ENCODE measurements at places on chromosomes 13 and 19.

DNA sequence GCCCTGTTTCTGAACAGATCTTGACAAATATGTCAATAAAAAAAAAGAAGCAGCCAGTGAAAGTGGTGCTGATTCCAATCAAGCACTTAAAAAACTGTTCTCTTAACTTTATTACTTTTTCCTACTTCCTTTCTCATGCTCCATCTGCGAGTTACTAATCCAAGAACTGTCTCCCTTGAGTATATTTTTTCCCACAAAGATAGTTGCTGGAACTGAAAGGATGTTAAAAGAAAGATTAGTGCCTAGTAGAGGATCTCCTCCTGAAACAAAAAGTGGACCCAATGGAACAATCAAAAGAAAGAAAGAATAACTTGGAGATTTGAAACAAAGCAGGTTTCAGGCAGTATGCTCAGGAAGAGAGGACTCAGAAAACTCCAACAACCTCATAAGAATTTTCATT lies 1034.8 kb downstream of the PCDH17 start:
- no peak for DNase-seq

DNA sequence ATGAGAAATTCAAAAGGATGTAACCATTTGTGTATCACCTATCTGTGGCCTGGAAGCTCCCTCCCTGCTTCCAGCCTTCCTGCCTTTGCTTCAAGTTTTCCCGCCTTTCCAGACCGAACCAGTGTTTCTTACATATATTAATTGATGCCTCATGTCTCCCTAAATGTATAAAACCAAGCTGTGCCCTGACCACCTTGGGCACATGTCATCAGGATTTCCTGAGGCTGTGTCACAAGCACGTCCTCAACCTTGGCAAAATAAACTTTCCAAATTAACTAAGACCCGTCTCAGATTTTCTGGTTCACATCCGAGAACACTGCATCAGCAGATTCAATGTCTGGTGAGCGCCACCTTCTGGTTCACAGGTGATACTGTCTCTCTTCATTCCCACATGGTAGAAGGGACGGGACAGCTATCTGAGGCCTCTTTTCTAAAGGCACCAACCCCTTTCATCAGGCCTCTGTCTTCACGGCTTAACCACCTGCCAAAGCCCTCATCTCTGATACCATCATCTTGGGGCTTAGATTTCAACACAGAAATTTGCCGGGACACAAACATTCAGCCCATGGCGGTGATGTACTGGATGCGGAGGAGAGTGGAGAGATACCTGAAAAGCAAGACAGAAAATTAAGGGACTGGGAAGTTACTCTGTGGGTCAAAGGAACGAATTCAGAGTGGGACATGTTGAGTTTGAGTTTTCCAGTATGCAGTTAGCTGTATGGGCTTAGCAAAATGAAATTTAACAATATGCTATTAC lies 58.7 kb upstream of the PABPC3 start:
- DNase-seq: no peak

DNA sequence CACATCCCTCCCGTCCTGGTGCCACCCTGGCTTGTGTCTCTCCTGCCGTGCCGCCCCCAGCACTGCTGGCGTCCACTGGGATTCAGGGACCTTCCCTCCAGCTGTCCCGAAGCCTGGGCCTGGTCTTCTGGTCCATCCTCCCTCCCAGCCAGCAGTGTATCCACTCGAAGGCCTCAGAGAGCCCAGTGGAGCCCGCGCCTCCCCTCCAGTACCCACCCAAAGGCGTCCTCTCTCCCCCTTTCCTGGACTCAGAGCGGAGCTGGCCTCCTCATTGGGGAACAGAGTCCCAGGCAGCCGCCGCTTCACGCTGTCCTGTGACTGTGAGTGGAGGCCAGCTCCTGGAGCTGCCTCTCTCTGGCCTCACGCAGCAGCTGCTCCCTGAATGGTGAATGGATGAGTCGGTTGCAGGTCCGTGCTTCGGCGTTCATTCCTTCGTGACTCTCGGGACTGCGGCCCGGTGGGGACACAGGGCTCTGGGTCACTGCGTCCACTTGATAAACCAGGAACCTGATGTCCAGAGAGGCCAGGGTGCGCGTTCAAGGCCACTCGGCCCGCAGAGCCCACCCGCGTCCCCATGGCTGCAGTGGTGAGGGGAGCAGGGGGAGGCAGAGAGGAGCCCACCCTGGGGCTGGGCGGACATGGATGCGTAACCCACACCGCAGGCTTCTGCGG lies 12.1 kb downstream of the ONECUT3 start:
- no peak for DNase-seq

DNA sequence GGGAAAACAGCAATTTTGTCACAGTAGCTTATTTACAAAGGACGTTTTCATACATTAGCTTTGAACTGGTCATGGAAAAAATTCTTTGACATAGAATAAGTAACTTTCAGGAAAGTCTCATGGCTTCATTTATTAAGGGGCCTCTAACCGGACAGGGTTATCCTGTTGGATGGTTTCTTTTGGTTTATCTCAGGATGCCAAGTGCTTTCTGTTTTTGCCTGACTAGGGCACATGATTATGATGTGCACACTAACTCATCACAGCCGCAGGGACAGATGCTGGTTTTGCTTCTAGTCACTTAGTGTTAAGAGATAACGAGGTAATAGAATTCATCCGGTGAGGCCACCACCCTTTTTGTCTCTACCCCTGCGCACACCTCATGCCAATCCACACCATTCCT lies 53.0 kb downstream of the TGDS start:
- no peak for DNase-seq

- no peak for DNase-seq
Observed at GRCh38 chr19:459724-460511, 915 bp downstream of the SHC2 start.

- DNase-seq: no peak
Observed at GRCh38 chr13:97429681-97430081, 4.3 kb upstream of the RAP2A start.

DNA sequence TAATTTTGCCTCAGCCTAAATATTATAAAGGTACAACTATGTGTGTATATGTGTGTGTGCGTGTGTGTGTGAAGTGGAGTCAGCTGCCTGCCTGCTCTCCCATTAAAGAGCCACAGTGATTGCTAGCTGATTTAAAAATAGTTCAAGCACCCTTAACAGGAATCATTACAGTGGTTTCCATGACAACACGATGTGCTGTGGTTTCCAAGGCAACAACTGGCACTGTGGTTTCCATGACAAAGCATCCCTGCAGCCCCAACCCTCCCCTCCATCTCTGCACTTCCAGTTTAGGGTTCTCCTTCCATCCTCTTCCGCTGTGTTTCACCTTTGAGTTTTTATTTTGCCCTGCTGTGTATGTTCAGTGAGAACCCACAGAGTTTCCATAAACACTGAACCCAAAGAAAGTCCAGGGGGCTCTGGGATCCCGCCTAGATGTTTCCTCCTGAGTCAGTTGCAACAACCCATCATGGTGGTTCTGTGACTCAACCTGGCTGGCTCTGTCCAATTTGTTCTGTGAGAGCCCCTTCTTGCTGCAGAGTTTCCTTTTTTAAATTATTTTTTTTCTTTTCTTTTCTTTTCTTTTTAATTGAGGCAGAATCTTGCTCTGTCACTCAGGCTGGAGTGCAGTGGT lies 7.1 kb upstream of the PNMA8A start:
- no peak for DNase-seq

- no peak for DNase-seq
Observed at GRCh38 chr13:48163061-48163460, 68.2 kb upstream of the MED4 start.

- no peak for DNase-seq
Observed at GRCh38 chr19:51319649-51320279, 8.3 kb downstream of the IGLON5 start.

- no peak for DNase-seq
Observed at GRCh38 chr19:44260343-44260681, 626 bp downstream of the ZNF233 start.

DNA sequence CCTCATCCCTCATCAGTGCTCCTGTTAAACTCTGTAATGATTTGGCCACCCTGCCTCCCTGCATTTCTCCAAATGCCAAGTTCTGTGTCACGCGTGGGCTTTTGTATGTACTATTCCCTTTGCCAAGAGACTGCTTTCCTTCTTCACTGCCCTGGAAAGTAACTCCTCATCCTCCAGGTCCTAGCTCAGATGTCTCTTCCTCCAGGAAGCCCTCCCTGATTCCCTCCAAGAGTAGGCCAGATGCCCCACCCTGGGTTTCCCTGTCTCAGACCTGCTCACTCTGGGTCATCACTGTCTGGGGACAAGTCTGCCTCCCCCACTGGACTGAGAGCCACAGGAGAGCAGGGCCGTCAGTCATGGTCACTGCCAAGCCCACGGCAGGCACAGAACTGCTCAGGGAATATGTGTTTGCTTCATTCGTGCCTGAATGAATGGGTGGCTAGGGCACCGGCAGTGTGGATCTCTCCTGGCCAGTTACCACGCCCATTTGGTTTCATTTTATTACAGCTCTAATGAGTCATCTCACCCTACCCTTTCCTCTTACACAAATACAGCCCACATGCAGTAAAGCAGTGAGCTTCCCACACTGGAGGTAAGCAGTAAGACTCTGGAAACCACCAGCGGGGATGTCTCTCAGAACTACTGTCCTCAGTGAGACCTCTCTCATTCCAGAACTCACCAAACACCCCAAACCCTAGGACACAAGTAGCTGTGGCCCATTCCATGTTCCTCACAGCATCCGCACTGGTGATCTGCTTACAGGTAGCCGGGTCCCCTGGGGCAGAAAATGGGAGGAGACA lies 12.1 kb upstream of the GPR4 start:
- DNase-seq: no peak

GRCh38 chr19:15442142-15442920 lies 7.4 kb downstream of the WIZ start:
- no peak for DNase-seq

GRCh38 chr19:4662812-4663211 lies 7.3 kb downstream of the MYDGF start:
- no peak for DNase-seq

DNA sequence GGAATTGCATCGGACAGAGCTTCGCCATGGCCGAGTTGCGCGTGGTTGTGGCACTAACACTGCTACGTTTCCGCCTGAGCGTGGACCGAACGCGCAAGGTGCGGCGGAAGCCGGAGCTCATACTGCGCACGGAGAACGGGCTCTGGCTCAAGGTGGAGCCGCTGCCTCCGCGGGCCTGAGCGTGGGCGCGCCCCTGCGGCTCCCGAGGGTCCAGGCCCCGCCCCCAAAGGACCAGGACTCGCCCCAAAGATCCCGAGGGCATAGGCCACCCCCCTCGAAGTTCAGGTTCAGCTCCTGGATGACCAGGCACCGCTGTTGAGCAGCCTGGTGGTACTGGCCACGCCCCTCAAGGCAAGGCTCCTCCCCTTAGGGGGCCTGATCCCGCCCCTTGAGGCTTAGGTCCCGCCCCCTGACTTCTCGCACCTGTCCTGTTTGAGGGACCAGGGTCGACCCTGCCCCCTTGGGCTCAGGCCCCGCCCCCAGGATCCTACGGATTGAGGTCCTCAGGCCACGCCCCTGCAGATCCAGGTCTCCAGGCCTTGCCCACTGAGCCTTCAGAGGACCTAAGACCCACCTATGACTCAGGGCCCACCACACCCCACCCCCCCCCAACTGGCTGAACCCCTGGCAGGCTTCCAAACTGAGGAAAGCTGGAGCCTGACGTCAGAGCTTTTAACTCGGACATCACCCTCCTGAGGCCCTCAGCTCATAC lies 43.1 kb downstream of the CYP4F22 start:
- DNase-seq: no peak

- DNase-seq: no peak
Observed at GRCh38 chr19:47229676-47230053, 1.3 kb downstream of the BBC3 start.

DNA sequence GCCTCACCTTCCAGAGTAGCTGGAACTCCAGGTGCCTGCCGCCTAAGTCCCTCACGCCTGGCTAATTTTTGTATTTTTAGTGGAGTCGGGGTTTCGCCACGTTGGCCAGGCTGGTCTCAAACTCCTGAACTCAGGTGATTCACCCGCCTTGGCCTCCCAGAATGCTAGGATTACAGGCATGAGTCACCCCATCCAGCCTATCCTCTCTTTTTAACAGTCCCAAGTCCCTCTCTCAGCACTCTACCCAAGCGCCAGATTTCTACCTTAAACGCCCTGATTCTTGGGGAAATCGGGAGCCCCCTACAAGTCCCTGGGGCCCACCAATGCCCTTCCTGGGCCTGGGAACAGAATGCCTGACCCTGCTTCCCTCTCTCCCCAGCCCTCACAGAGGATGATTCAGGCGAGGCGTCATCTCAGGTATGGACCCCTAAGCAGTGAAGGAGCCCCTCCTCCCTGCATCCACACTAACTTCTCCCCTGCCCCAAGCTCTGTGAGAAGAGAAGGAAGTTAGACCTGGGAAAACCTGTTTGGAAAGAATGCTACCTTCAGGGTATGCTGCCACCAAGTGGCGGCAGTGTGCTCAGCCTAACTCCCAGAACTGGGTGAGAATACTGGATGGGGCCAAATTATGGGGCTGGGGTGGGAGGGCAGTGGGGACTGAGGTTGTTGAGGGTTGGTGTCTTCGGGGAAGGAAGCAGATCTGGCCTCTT lies 20.8 kb upstream of the EBI3 start:
- no peak for DNase-seq

- no peak for DNase-seq
Observed at GRCh38 chr13:110250258-110250891, 56.6 kb downstream of the COL4A1 start.

GRCh38 chr13:77423296-77423695 lies 96.4 kb upstream of the MYCBP2 start:
- no peak for DNase-seq

GRCh38 chr13:21435687-21436151 lies 23.4 kb downstream of the ZDHHC20 start:
- no peak for DNase-seq

DNA sequence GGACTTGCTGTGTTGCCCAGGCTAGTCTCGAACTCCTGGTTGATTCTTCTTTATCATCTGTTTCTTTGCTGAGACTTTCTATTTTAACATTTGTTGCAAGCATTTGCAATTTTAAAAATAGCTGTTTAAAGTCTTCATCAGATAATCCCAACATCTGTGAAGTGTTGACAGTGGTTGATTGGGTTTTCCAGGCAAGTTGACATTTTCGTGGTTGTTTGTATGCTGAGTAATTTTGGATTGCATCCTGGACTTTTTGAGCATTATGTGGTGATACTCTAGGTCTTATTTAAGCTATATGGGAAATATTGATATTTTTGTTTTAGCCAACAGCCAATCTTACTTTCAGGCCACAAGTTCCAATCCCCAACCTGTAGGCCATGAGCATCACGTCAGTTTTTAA lies 25.1 kb downstream of the AP1M1 start:
- DNase-seq: no peak

- DNase-seq: no peak
Observed at GRCh38 chr19:11098327-11098726, 9.1 kb downstream of the LDLR start.

DNA sequence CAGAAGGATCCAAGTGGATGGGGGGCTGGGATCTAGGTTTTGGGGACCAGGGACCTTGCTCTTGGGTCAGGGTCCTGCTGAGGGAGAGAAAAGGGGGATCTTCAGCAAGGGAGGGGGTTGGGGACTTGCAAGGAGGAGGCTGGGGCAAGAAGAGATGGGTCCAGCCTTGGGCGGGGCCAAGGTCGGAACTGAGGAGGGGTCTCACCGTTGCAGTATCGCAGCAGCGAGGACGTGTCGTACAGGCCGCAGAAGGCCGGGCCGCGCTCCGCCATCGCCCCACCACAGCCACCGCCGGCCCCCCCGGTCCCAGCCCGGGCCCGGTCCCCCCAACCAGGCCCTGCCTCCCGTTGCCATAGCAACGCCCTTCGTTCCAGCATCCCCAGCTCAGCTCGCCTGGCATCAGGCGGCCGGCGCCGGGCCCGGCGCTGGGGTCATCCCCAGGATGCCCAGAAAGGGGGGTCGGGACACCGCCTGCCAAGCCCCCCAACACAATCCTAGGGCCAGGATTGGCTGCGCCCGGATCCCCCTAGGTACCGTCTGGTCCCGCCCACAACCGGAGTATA lies 6.0 kb upstream of the EML2 start:
- no peak for DNase-seq

GRCh38 chr19:57078802-57079201 lies 41.0 kb upstream of the USP29 start:
- no peak for DNase-seq
